ENCODE measurements at places on chromosomes 2 and 18.

DNA sequence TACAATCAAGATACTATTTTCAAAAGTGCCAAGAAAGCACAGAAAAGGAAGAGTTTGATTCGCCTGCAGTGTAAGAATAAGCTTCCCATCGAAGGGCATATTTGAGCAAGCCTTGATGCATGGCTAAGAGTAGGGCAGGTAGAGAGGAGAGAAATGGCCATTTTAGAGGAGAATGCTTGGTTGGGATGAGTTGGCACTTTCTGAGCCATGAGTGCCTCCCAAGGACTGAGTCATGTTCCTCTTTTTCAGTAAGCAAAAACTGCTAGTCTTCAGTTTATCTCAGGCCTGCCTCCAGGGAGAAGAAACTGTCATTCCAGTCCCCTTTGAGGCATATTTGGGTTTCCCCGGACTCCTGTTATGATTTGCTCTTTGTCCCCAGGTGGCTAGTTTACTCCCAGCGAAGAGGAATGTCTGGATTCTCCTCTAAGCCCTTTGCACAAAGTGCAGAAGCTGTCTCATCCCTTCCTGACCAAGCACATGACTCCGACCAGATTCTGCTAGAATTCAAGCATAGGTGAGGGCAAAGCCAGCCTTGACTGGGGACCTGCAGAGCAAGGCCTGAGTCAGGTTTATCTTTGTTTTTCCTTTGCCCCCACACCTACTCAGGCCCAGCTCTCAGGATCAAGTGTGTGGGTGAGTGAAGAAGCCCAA, 115.2 kb downstream of the TTC32 start:
- no peak for DNase-seq

GRCh38 chr2:133822517-133823225, 254.4 kb upstream of the NCKAP5 start:
- no peak for DNase-seq

GRCh38 chr18:46046126-46046525, 25.9 kb downstream of the PSTPIP2 start:
- no peak for DNase-seq

- DNase-seq, result no peak
Measured at GRCh38 chr2:40039549-40039948, 260.5 kb upstream of the THUMPD2 start.

DNA sequence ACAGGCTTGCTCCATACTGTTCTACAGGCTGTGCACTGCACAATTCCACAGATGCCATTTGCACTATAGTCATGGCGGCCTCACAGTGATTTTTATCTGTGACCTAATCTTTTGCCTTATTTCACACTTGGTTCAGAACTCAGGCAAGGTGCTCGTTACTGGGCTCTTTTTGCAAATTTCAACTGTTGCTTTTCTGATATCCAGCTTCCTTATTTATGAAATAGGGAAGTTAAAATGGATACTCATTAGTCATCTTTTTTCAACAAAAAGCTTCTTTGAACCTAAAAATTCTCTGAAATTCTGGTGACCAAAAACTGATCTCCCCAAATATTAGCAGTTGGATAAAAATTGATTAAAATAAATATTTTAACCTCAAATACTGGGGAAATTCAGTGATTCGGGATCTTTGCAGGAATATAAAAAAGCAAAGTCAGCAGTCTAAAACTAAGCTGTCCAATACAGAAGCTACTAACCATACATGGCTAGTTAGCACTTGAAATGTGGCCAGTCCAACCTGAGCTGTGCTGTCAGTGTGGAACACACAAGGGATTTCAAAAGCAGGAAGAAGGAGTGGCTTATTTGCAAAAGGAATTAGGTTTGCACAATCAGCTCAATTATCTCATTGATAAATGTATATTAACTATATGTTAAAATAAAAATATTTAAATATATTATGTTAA, 134.4 kb downstream of the COL4A4 start:
- no peak for DNase-seq

GRCh38 chr18:69897397-69898108, 50.1 kb downstream of the CD226 start:
- no peak for DNase-seq

- DNase-seq, result no peak
Measured at GRCh38 chr2:47504174-47504810, 101.3 kb downstream of the MSH2 start.

DNA sequence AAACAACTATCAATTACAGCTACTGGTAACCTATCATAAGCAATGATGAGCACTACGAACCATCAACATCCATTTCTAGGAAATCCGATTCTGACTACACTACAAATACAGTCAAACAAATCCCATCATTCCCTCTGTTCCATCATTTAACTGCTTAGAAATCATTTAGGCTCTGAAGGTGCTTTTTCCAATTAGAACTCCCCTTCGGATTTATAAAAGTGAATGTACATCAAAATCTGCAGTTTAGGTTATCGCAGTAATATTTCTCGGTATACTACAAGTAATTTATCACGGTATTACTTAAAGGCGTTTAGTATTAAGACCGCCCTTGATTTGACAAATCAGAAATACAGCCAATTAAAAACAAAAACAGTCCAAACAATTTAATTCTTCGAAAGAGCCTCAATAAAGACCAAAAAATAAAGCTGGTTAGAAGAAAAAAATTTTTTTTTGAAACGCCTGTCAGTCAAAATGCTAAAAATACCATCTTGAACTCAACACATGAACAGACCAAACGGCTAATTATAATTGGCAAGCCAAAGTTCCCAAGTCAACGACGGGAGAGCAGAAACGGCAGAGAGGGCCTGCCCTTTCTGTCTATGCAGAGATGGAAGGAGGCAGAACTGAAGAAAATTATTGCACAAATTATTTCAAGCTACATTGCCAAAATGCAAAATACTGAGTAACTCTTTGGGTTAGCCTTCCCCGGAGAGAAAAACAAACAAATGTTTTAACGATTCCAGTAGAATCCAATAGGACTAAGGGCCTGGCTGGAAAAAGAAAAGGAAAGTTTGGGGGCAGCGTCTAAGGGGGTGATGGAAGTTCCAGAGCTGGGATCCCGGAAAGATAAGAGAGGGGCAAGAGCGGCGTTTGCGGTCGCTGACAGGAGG, 1.2 kb downstream of the VPS54 start:
- DNase-seq, result no peak

GRCh38 chr2:134167015-134167414, 86.9 kb upstream of the MGAT5 start:
- DNase-seq, result no peak

GRCh38 chr2:236956031-236956618, 129.6 kb upstream of the COPS8 start:
- no peak for DNase-seq

DNA sequence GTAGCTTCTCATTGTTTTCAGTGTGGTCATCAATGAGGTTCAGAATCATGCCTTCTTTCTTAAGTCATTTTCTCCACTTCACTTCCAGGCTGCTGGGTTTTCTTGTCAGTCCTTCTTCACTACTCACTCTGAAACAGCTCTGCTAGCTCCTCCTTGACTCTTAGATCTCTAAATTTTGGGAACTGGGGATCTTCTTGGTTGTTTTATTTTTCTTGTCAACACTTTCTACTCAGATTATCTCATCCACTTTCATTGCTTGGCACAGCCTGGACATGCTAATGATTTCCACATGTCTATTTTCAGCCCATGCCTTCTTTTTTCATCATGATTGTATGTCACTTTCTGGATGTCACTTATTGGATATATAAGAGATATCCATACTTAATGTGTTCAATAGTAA, 517.8 kb upstream of the DSEL start:
- DNase-seq, result no peak

- no peak for DNase-seq
Measured at GRCh38 chr2:18464913-18465312, 95.5 kb downstream of the RDH14 start.

DNA sequence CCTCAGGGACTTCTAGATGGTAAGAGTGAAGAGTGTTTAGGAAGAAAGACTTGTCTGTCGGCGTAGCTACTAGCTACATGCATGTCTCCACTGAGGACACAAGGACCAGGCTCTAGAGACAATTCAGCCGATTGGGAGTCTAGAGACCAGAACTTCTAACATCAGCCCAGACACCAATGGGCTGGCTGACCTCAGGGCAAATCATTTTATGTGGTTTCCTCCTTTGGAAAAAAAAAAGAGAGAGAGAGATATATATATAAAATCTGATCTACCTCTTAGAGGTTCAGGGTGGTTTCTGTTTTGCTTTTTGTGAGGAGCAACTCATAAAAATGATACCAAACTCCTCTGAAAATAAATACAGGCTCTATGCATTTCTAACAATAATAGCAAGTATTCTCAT, 212.8 kb downstream of the BCL2 start:
- no peak for DNase-seq

DNA sequence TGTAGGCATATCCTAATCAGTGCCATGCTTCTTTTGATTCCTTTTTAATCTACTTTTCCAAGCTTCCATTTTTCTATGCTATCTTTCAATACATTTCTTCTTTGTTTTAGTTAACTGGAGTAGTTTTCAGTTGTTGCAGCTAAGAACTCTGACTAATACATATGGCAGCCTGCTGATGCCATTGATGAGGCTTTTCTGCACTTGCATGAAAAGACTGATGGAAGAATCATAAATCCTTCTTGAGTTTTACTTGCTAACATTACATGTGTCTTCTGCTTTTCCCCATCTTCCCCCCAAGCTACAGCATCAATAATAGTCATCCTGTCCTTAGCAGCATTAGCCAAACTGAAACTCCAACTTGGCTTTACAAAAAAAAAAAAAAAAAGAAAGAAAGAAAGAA, 203.3 kb downstream of the LRP1B start:
- no peak for DNase-seq

DNA sequence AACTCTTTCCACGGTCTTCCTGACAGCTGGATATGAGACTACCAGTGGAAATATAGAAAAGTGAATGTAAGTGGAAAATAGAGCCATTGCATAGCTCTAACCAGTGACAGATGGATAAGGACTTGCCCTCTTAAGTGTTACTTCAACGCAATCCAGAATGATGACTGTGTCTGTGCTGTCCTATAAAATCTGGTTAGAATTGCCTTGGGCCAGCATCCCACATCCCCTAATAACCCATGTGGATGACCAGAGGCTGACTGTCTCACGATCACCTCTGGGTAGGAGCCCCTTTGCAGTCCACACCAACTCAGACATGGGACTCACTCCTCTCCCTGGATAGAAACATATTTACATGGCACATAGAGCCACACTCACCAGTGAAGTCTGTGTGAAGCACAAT, 186.6 kb downstream of the C1D start:
- no peak for DNase-seq

Measured in stimulated activated CD8-positive, alpha-beta memory T cell treated with anti-CD3 and anti-CD28 coated beads, Interleukin-12 subunit alpha, Interleukin-12 subunit beta, amount 100 ng/mL, for 1 hour (primary cell).